ENCODE measurements at places on chromosomes 6 and 20. TPM values are rescaled to one million over a fixed set of nuclear protein-coding genes. Genes with fewer than 3 reads are reported as not detected.
A peak's percentile ranks its signal among the peaks of the same experiment; 100 is the strongest.

The HRH3 gene
- not detected for total RNA-seq

The RAB44 gene
- total RNA-seq, result 0.30 TPM

DNA sequence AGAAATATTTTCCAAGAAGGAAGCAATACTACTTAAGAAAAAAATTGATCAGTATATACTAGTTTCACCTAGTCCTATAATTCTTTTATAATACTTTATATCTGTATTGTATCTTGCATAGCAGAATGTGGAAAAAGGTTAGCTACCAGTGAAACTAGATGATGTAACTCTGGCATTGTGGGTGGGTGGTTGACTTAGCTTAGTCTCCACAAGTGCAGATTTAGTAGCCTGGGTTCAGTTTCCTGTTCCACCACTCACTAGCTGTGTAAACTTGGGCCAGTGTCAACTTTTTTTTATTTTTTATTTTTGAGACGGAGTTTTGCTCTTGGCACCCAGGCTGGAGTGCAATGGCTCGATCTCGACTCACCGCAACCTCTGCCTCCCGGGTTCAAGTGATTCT, 2.0 kb downstream of the MUC21 start:
- DNase-seq, result no peak

The ARMH2 gene
- not detected for total RNA-seq

The NKAPL gene
- total RNA-seq, result 0.25 TPM

DNA sequence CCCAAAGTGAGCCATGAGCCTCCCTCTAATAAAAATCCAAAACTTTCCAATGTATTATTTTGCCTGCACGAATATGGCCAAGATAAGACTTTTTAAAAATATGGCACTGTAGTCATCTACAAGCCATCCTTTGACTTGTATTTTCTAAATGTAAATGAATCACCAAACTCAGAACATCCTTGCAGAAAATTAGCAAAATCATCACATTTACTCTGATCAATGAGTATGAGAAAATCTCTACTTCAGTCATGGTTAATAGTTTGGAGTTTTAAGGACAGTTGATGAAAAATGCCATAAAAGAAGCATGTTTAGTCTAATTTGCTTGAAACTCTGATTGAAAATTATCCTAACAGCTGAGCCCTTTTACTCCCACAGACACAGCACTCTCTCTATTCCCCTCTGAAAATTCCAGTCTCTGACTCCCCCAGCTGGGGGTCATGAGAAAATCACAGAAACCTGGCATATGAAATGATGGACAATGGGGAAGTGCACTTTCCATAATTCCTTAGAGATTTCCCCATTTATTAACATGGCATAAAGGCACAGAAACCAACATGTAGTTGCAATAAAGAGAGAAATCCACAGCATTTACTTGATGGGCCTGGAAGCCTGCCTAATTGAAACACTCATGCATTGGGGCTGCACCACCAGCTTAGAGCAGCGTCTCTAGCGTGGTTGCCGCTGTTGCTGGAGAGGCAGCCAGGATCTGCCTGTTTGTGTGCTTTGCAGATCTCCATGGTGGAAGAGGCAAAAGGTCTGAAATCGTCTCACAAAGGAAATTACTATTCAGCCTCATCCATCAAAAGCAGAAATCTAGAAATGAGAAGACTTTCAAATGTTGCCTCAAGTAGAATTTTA, 214.0 kb downstream of the WDR27 start:
- no peak for DNase-seq

DNA sequence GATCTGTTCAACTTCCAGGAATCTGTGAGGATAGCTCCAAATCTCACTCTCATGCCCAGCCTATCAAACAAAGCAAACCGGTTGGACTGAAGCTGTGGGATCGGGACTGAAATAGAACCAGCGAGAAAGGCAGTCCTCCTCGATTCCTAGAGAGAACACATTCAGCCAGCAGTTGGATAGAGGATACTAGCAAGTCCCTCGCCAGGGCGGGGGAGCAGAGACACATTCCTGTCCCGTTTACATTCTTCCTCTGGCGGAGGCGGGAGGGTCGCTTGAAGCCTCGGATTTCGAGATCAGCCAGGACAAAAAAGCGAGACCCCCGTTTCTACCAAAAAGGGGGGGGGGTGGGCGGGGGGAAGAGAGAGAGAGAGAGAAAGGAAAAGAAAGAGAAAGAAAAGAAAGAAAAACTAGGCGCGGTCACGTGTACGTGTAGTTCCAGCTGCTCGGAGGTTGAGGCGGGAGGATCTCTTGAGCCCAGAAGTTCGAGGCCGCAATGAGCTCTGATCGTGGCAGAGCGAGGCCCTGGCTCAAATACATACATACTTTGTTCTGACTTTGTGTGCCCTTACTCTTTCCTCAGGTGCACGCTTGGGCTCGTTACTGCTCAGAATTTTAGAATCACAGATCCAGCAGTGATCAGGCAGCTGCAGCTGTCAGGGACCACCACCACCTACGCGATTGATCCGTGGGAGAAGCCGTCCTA, 19.5 kb downstream of the ZNF311 start:
- peak; percentile 88 for DNase-seq

The LGSN gene
- 0.11 TPM for total RNA-seq

The PERP gene
- total RNA-seq, result 64.6 TPM

- DNase-seq, result no peak
These were observed 5.0 kb upstream of the BLOC1S5 start for GRCh38 chr6:8069151-8069550.

- DNase-seq, result no peak
These were observed 6.5 kb downstream of the SLPI start for GRCh38 chr20:45247865-45248264.

DNA sequence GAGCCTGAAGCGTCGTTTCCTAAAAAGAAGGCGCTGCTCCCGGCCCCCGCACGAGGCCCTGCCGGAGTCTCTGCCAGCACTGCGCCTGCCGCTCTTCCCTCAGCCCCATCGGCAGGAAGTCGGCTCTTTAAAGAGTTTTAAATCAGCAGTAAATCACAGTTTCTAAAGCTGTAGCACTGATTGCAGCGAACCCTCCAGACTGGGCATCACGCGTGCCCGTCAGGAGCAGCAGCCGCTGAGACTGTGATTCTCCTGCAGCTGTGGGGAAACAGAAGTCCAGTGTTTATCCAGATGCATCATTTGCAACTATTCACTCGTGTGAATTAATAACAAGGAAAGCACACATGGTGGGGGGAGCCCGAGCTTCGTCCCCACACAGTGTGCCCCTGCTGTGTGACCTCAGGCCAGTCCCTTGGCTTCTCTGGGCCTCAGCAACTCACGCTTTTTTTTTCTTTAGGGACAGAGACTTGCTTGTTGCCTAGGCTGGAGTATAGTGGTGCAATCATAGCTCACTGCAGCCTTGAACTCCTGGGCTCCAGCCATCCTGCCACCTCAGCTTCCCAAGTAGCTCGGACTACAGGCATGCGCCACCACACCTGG, 28.3 kb downstream of the DLL1 start:
- DNase-seq, result no peak

GRCh38 chr6:139126255-139126654, 8.6 kb upstream of the HECA start:
- DNase-seq, result no peak

The CAGE1 gene
- total RNA-seq, result not detected

- DNase-seq, result no peak
These were observed 144.5 kb downstream of the CEBPB start for GRCh38 chr20:50335105-50335504.

DNA sequence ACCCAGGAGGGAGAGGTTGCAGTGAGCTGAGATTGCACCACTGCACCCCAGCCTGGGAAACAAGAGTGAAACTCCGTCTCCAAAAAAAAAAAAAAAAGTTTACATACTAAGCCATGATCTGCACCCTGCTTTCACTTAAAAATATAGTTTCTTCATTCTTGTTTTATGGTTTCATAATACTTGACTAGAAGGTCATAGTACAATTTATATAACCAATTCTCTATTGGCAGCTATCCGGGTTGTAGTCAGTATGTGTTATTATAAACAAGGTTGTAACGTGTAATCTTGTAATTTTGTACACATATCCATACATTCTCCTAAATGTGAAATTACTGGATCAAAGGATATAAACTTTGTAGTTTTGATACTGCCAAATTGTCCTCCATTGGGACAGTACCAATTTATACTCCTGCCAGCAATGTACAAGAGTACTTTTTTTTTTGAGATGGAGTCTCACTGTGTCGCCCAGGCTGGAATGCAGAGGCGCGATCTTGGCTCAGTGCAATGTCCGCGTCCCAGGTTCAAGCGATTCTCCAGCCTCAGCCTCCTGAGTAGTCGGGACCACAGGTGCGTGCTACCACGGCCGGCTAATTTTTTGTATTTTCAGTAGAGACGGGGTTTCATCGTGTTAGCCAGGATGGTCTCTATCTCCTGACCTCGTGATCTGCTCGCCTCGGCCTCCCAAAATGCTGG, 144.8 kb downstream of the GJA10 start:
- DNase-seq, result peak; percentile 26

DNA sequence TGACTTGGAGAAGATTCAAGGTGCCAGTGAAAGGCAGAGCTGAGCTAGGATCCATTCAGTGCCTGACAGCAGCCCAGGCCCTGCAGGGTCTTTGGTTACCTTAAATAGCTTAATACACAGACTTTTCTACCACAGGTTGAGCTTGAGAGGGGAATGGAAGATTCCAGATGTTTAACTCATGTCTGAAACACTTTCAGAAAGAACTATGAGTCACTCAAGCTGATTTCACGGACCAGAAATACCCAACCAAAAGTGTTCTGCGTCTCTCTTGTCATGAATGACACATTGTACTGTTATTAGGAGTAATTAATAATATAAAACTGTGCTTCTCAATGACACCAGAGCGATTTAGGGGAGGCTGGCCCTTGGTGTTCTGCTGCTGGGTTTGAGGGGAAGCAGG, 6.4 kb upstream of the PMEPA1 start:
- DNase-seq, result no peak

- peak; percentile 53 for DNase-seq
These were observed 951 bp downstream of the FOXP4 start for GRCh38 chr6:41546866-41547798.

DNA sequence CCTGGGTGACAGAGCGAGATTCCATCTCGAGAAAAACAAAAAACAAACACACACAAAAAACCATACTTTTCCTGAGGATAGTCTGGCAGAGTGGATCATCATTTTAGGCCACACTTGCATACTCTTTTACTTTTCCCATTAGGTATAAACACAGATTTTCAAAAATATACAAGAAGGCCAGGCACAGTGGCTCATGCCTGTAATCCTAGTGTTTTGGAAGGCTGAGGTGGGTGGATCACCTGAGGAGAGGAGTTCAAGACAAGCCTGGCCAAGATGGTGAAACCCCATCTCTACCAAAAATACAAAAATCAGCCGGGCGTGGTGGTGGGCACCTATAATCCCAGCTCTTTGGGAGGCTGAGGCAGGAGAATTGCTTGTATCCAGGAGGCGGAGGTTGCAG, 85.5 kb downstream of the ARHGAP18 start:
- DNase-seq, result no peak

DNA sequence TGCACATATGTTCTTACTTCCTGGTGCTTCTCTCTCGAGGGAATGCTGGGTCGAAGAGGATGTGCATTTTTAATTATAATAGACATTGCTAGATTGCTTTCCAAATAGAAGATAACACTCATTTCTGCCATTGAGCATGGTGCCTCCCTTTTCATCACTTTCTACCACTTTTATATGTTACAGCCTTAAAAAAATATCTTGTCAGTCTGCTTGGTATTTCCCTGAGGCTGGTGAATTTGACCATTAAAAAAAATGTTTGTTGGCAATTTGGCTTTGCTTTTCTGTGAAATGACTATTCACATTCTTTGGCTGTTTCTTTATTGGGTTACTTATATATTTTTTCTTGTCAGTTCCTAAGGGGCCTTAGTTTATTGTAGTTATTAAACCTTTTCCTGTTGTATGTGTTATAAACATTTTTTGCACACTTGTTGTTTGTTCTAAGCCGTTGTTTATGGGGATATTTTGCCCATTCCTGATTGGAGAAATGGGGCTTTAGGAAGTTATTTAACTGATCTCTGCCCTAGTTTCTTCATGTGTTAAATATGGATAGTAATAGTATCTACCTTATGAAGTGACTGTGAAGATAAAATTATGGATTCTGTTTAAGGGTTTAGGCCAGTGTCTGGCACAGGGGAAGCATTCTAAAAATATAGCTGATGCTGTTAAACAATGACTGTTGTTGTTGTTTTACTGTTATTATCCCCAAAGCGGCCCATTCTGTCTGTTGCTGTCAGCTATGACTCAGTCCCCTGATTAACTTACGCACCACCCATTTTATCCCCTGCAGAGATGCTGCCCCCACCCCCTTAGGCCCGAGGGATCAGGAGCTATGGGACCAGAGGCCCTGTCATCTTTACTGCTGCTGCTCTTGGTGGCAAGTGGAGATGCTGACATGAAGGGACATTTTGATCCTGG, 3.8 kb downstream of the DDR1 start:
- no peak for DNase-seq

GRCh38 chr6:54243699-54244098, 64.5 kb upstream of the TINAG start:
- no peak for DNase-seq

DNA sequence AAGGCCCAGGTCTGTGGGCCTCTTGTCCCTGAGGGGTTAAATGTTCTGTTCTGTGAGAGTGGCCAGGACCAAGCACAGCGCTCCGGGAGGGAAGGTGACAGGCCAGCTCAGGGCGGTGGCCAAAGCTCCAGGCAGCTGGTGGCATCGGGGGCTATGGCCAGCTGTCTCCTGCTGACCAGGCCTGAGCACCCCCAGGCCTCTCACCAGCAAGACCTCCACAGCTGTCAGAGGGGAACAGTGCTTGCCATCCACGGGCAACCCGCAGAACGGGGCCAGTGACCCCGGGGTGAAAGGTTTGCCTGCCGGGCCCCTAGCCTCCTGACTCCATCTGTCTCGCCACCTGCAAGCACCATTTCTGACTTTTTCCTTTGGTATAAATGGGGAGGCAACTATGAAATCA, 46.0 kb downstream of the EYA2 start:
- DNase-seq, result no peak

The WFDC10B gene
- not detected for total RNA-seq

- peak; percentile 94 for DNase-seq
These were observed 207.1 kb downstream of the PREX1 start for GRCh38 chr20:48620507-48621375.

DNA sequence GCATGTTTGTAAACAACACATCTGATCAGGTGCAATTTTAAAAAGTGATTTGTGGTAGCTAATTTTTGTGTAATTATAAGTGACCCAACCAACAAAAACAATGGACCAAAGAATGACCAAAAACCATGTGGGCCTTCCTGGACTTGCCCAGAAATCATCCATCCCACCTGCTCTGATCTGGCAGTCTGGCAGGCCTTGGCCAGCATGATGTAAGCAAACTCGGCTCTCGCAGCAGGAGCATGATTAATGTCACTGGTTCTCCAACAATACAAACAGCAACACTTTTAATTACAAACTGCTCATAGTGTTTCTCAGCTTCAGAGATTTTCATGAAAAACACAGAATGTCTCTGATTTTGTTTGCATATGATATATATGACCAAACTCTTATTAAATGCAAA, 16.1 kb downstream of the TP53INP2 start:
- DNase-seq, result no peak

DNA sequence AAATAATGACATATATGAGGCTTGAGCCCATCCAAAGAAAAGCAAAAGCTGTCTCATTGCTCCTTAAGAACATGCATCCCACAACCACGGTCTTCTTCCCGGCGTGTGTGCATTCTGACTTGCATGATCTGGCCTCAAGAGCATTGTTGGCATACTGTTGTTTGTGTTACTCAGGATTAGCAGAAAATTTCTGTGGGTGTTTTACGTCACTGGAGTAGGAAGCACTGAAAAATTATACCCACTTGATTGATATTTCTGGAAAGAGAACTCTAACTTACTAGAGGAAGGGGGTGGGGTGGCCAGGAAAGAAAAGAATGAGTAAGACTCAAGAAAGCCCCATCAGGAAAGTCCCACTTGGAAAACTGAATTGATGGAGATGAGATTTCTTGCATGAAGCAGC, 326.2 kb upstream of the PRDM1 start:
- DNase-seq, result no peak

The DEFB132 gene
- total RNA-seq, result not detected
